Pons (tissue), 1 donor: ENCODE measurements at places on chromosomes 7 and 10.

- no peak for DNase-seq
These were observed 125.5 kb upstream of the PODXL start for GRCh38 chr7:131681961-131682360.

GRCh38 chr10:60767424-60767823 is 10.9 kb upstream of the CDK1 start:
- no peak for DNase-seq

- DNase-seq = no peak
These were observed 5.8 kb upstream of the TRUB1 start for GRCh38 chr10:114932225-114932624.

- no peak for DNase-seq
These were observed 64.5 kb downstream of the PALS2 start for GRCh38 chr7:24637706-24638105.

- DNase-seq = no peak
These were observed 25.8 kb upstream of the PCGF5 start for GRCh38 chr10:91194497-91195179.

GRCh38 chr7:128917122-128917521 is 6.6 kb upstream of the KCP start:
- no peak for DNase-seq

GRCh38 chr7:32116436-32116835 is 46.2 kb upstream of the PDE1C start:
- peak; percentile 7 for DNase-seq

DNA sequence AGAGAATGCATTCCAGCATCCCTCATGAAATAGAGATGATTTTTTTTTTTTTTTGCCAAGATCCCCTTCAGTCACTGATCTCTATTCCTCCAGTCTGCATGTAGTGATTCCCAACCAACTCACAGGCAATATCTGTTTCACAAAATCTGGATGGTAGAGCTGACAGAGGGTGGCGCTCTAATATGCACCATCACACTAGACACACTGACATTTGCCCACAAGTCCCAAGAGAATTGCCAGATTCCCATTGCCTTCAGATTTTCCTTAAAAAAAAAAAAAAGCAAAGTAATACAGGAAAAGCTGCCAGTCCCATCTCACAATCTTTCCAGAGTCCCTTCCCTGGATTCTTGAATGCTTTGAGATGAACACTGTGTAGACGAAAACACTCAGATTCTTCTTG is 301.0 kb downstream of the SORCS1 start:
- no peak for DNase-seq

GRCh38 chr10:17607603-17608332 is 9.4 kb downstream of the HACD1 start:
- peak; percentile 74 for DNase-seq

GRCh38 chr7:19322002-19322401 is 176.8 kb upstream of the FERD3L start:
- no peak for DNase-seq

DNA sequence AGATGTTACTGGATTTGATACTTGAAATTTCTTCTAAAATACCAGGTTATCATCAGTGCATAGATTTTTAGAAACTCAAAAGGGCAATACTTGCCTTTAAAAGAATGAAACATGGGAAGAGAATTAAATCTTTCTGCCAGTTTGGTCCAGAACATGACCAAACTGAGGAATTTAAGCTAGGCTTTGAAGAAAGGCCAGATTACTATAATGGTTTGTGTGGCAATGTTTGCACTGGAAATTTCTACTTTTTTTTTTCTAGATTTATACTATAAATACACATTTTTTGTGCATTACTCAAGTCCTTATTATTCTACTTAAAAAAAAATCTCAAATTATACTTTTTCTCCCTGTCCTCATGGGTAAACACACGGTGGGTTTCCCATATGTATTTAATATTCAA is 9.2 kb downstream of the MKX start:
- no peak for DNase-seq

GRCh38 chr10:24442234-24442633 is 233.3 kb downstream of the KIAA1217 start:
- no peak for DNase-seq

- no peak for DNase-seq
These were observed 170.4 kb downstream of the BMPER start for GRCh38 chr7:34075523-34076370.

DNA sequence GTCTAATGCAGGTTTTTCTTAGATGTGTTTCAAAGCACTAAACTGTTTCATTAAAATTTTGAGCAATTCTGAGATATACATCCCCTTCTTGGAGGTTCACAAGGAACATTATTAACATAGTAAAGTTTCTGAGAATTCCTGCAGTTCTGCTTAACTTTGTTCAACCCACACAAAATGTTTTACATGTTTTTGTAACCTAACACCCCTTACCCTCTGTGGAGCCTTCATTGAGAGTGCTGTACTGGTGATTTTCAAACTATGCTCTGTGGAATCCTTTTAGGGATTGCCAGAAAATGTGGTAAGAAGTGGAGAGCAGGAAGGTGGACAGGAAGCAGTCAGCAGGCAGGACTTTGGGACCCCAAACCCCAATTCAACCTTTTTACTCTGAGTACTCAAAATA is 53.6 kb upstream of the ABCB5 start:
- DNase-seq = no peak

DNA sequence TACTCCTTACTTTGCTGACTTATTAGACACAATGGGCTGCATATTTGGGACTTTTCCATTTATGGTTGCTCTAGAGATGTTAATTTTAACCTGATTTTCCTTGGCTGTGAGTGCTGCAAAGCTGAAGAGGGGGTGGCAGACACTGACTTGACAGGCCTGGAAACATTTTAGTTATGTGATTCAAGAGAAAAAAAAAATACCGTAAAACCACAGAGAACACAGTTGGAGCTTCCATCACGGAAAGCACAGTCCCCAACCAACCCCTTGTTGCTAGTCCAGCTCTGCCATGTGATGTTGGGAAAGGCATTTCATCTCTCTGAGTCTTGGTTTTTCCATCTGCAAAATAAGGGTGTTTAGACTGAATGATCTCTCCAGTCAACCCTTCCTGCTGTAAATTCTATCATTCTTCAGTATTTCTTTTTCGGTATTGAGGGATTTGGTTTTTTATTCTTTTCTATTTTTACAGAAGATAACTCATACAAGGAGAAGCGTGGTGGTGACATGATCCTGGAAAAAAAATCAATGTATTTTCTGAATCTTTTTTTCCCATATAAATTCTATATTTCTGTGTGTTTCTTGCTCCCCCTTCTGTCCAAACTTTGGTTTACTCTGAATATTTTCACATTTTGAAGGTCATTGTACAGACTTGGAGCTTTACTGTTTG is 246.1 kb downstream of the REEP3 start:
- DNase-seq = peak; percentile 19

DNA sequence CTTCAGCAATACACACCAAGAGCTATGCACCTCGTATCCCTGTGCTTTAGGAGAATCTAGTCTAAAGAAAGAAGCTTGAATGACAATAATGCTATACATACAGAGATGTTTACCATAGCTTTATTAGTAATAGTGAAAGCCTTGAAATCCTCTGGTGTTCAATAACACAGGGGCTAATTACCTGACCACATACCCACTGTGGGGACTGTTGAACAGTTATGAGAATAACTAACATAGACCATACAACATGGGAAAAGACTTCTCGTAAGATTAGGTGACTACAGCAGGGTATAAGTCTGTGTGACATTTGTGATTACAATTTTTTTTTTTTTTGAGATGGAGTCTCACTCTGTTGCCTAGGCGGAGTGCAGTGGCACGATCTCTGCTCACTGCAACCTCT is 111.0 kb downstream of the SORBS1 start:
- no peak for DNase-seq

DNA sequence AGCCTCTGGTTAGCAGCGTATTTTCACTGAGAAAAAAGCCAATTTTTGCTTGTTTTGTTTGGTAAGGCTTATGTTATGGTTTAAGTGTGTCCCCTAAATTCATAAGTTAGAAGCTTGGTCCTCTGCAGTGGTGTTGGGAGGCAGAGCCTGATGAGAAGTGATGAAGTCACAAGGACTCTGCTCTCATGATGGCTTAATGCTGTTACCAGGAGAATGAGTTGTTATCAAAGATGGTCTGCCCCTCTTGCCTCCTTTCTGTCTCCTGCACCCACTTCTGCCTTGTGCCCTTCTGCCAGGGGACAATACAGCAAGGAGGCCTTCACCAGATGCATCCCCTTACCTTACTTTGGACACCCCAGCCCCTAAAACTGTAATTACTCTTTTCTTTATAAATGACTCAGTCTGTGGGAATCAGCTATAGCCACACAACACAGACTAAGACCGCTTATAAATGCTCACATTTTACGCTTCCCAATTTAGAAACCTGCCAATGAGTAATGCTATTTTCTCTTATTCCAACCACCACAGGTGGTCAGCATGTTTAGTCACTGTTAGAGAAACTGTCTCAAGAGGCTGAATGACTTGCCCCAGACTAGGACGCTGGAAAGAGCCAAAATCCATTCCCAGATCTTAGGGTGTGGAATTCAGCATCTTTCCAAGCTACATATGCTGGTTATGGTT is 6.1 kb upstream of the PKD1L1 start:
- no peak for DNase-seq
